ENCODE measurements at places on chromosomes 7 and 10.

- DNase-seq, result peak; percentile 62
Measured at GRCh38 chr10:100100651-100101184, 19.0 kb upstream of the CPN1 start.

GRCh38 chr10:4101918-4102654, 317.1 kb upstream of the KLF6 start:
- DNase-seq, result no peak

- DNase-seq, result no peak
Measured at GRCh38 chr10:113746217-113746957, 5.1 kb upstream of the PLEKHS1 start.

DNA sequence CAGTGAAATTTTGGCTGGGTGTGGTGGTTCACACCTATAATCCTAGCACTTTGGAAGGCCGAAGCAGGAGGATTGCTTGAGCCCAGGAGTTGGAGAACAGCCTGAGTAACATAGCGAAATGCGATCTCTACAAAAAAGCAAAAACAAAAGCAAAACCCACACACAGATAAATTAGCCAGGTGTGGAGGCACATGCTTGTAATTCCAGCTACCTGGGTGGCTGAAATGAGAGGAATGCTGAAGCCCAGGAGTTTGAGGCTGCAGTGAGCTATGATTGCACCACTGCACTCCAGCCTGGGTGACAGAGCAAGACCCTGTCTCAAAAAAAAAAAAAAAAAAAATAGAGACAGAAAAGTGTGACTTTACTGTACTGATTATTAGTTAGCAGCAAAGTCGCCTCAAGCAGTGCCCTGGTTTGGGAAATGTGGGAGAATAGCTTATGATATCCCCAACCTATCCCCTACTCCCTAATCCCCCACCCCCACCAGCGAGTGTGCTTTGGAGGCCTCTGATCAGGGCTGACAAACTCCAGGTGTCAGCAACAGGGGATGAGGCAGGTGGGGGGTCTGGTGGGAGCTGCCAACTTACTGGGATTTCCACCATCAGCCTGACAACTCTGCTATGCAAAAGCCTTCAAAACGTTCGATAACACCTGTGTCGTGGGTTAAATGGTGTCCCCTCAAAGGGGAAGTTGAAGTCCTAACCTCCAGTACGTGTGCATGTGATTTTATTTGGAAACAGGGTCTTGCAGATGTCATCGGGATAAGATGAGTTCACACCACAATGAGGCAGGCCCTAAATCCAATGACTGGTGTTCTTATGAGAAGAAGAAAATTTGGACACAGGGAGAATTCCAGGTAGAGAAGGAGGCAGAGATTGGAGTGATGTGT, 124.7 kb upstream of the SDK1 start:
- DNase-seq, result peak; percentile 60

DNA sequence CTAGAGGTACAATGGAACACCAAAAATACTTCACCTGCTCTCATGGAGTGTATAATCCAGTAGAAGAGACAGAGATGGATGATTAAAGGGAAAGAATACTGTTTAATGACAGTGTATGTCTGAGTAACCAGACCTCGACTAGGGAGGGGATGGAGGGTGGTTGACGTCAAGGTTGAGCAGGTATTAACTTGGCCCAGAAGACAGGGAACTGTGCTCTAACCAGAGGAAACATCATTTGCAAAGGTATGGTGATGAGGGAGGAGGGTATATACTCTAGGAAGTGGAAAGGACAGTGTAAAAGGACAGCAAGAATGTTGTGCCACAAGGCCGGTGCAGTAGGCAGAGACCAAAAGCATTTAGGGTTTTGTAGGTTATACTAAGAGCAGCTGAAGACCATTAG, 2.9 kb downstream of the MIOS start:
- no peak for DNase-seq

DNA sequence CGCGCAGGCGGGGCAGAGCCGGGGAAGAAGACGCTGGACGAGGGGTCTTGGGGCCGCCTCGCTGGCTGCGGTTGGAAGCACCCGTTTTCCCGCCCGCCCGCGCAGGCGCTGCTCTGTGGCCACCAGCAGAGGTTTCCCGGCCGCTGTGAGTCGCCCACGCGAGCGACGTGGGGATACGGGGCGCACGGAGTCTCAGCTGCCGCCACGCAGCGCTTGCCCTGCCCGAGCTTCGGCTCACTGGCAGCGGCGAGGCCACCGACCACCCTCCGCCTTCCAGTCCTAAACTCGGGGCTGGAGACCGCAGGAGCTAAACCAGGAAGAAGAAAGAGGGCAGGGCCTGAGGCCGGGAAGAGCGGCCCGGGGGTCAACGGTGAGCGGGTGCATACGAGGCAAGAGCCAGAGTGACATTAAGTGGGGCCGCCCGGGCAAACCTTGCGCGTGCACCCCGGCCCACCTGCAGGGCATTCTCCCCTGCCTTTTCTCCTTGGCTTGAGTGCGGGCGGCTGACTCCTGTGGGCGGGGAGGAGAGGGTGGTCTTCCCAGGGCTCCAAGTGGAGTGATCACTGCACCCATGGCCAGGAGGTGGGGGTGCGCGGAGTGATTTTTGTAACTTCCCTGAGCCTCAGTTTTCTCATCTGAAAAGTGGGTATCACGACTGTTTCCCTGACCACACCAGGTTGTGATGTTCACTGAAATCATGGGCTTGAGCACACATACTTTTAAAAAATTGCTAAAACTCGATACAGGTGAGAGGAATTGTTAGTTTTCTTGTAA, 7.1 kb upstream of the EMX2 start:
- DNase-seq, result peak; percentile 80

DNA sequence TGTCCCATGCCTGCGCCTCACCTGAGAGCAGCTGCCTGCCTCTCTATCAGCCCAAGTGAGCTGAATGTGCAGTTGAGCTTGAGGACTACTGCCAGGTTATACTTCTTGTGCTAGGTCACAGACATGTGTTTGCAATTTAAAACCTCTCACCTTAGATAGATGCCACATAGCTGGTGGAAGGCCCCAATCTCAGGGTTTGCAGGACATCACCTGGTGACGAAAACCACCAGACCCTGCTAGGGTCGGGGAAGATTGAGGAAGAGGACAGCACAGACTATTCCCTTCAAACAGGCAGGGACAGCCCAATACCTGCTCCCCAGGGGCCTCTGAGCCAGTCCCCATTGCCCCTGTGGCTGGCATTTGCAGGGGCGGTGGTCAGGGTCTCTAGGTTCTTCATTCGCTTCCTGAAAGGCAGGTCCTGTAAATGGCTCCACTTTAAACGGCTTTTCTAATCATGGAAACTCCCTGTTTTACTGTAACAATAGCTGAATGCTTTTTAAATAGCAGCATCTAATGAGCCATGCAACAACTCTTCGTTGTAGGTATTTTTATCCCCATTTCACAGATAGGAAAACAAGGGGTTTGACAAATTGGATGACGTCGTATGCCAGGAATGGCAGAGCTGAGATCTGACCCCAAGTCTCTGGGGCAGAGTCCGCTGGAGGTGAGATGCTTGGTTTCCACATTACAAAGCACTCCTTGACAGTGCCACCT, 80.1 kb downstream of the EMX2 start:
- DNase-seq, result no peak

- DNase-seq, result no peak
Measured at GRCh38 chr10:91284486-91285090, 64.1 kb downstream of the PCGF5 start.

GRCh38 chr7:129829737-129830631, 122.8 kb downstream of the UBE2H start:
- peak; percentile 53 for DNase-seq

- DNase-seq, result no peak
Measured at GRCh38 chr10:100687143-100688003, 58.0 kb upstream of the PAX2 start.

GRCh38 chr7:103423467-103424179, 22.4 kb downstream of the SLC26A5 start:
- DNase-seq, result no peak

GRCh38 chr7:100472121-100472851, 6.7 kb downstream of the TSC22D4 start:
- DNase-seq, result peak; percentile 69

DNA sequence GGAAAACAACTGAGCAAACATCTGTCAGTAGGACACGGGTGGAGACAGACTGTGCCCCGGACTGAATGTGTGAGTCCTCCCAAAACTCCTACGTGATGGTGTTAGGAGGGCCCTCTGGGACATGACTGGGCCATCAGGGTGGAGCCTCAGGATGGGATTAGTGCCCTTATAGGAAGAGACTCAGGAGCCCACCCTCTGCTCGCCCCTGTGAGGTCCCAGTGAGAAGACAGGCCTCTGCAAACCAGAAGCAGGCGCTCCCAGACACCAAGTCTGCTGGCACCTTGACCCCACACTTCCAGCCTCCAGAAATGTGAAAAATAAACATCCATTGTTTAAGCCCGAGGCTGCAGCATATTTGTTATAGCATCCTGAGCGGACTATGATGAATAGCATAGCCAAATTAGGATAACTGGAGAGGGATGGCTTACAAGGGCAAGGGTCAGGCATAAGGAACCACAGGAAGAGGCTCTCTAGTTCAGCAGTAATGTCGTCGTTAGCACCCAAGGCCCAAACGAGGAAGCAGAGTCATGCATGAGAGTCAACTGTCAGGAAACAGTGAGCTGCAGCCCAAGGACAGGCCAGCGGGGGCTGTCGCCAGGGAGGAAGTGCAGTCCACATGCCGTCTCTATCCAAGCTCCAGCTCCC, 50.6 kb downstream of the PTPRN2 start:
- DNase-seq, result no peak

DNA sequence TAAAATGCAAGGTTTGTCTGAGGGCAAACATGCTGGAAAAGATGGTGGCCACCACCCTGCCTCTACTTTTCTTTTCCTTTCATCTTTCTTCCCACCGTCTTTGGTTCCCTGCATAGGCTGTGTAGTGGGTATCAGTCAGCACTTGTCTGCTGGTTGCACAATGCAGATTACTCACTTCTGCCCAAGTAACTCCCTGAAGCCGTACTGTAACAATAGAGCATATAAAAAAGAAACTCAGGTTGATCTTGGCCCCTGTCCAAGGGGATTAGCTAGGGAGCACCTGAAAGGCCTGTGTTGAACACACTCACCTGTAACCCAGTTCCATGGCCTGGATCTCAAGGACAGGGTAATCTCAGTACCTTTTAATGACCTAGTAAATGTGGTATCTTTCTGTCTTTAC, 533.0 kb upstream of the GALNT17 start:
- DNase-seq, result no peak

GRCh38 chr7:151345576-151346469, 4.2 kb downstream of the NUB1 start:
- no peak for DNase-seq

Measured in H7 (cell line).